ENCODE measurements at places on chromosomes 6 and 20.

- no peak for DNase-seq
Observed at GRCh38 chr6:113004470-113005270, 657.5 kb downstream of the RFPL4B start.

- DNase-seq, result no peak
Observed at GRCh38 chr6:21091411-21091810, 502.1 kb upstream of the SOX4 start.

DNA sequence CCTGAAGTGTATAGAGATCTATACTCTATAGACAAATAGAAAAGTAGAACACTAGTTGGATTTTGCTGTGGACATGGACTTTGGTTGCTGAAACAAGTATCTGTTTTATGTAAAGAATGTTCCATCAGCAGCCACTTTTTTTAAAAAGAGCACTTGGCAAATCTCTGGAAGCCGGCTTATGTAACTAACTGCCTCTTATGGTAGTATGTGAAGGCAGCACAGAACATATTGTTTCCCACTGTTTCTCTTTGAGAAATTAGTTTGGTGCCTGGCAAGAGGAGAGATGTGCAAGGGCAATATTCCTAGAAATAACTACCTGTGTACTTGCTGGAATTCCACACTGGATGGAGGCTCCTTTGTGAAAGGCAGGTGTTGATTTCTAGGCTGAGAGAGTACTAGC is 242.3 kb upstream of the PREP start:
- no peak for DNase-seq

- no peak for DNase-seq
Observed at GRCh38 chr6:110944681-110945151, 13.8 kb upstream of the GTF3C6 start.

- DNase-seq, result no peak
Observed at GRCh38 chr6:38509713-38510112, 130.0 kb downstream of the BTBD9 start.

GRCh38 chr6:108916026-108916686 is 67.9 kb downstream of the ARMC2 start:
- DNase-seq, result no peak

GRCh38 chr6:93293872-93294271 is 125.5 kb downstream of the EPHA7 start:
- no peak for DNase-seq

DNA sequence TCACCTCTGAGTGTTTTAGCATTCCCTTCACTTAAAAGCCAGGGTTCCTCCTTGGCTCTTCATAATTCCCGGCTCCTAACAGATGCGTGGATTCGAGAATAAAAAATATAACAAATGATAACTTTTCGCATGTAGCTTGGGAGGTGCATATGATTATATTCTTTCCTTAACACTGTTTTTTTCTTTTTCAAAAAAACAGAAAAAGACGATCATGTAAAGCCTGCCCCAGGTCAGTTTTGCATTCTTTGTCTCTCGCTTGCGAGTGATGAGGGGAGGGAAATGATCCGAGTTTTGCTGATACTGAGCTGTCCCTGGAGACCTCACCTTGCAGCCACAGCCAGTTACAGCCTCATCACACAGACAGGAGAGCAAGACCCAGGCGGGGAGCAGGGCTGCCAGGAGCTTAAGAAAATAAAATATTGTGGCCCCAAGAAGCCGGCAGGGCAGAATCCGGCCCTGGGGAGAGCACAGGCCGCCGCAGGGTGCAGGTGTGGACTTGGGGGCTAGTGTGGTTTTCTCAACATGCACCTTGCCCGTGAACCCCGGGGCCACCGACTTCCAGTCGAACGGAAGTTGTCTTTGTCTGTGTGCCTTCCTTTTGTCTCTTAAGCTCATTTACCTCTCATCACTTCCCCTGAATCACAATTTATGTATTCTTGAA is 301.8 kb downstream of the TAF4 start:
- no peak for DNase-seq

GRCh38 chr6:150560004-150560883 is 39.4 kb upstream of the PLEKHG1 start:
- DNase-seq, result no peak

DNA sequence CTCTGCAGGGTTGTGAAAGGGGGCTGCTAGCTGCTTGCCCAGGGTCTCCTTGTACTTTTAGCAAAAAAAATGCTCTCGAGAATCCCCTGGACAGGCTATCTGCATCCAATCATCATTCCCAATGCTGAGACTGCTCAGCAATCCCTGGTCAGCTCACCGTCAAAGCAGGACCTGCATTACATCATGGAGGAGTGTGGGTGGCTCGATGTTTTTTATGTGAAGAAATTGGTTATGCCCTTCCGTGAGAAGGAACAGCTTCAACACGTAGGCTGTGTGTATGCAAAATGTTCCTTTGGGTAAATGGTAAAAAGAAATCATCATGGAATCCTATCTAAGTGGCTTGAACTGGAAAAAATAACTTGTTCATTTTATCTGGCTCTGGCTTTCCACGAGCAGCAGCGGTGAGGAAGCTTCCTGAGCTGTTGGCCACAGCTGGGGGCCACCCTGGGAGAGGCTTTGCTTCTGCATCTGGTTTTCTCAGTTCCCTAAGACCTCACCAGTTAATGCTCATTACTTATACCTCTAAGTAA is 111.4 kb downstream of the FYN start:
- peak; percentile 43 for DNase-seq

DNA sequence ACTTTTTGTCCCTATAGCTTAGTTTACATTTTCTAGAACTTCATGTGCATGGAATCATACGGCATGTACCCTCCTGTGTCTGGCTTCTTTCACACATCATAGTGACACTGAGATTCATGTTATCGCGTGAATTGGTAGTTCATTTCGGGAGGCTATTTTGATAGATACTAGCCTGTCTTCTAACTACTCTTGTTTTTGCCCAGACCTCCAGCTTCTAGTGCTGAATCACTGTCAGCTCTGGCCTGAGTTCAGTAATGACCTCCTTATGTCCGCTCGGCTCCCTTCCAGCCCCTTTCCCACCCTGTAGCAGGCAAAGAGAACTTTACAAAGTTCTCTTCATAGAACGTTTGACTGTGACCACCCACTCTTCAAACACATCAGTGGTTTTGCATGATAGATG is 14.1 kb downstream of the MYBL2 start:
- no peak for DNase-seq

DNA sequence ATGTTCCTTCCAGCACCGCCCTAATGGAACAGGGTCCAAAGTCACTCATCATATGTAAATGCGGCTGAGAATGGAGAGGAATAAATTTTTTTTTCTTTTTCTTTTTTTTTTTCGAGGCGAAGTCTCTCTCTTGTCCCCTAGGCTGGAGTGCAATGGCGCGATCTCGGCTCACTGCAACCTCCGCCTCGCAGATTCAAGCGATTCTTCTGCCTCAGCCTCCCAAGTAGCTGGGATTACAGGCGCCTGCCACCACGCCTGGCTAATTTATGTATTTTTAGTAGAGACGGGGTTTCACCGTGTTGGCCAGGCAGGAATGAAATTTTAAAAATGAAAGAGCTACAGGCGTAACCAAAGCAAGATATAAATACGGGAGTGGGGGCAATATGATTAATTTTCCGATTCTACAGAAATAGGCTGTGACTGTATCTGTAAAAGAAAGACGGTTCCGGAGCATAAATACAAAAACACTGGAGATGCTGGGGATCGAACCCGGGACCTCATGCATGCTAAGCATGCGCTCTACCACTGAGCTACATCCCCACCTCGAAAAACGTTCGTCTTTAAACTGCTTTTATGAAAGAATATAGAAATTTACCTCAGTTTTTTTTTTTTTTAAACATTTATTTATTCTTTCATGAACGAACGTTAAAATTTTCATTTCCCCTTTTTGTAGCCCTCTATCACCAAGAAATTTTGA is 132.2 kb downstream of the GPX5 start:
- peak; percentile 50 for DNase-seq

- no peak for DNase-seq
Observed at GRCh38 chr6:100300221-100300736, 164.4 kb downstream of the SIM1 start.

DNA sequence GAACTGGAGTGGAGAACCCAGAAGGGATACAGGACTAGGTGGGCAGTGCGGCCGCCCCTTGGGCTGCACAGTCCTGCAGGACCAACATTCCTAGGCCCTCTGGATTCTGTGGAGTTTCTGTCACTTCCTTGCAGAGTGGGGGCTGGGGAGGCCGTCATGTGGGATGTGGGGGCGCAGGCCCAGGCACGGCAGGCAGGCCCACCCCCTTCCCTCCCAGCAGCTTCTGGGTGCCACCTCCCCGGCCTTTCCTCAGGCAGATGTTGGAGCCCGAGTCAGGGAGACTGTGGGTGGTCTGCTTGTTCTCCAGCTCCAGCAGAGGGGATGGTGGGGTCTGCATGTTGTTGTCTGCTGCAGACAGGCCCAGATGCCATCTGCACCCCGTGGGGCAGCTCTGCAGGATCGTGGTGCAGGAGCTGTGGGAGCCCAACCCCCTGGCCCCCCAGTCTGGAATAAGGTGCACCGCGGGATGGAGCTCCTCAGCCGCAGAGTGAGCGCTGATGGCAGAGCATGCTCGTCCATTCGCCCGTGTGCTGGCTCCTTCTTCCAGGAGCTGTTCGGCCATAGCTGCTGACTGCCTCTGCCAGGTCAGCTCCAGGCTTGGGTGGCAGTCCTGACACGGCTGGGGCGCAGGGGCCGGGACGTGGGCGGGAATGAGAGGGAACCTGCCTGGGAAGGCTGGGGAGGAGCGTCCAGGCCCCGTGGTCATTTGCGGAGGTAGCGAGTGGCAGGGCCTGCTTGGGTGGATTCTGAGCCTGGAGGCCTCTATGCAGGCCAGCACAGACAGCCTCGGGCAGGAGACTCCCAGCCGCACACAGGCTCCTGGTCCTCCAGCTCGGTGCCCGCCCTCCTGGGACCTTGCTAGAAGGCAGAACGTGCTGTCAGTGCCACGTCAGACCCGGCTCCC is 18.1 kb downstream of the SLC17A9 start:
- DNase-seq, result no peak

GRCh38 chr6:7805850-7806214 is 79.9 kb downstream of the BMP6 start:
- DNase-seq, result no peak

DNA sequence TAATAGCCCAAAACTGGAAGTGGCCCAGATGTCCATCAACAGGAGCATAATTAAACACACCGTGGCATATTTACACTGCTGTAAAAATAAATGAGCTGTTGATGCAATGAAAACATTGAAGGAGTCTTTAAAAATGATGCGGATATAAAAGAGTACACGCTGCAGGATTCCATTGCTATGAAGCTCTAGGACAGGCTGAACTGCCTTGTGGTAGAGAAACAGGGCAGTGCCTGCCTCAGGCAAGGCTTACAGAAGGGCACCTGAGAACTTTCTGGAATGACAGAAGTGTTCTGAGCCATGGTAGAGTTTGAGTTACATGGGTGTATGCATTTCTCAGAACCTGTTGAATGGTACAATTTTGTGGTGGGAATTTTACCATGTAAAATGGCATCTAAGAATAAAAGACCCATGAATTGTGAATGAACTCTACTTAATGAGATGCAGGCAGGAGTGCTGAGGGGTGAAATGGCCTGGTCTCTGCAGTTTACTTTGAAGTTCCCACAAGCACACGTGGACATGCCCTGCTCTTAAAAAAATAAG is 45.3 kb upstream of the RIN2 start:
- no peak for DNase-seq

GRCh38 chr6:160133441-160134336 is 12.1 kb downstream of the SLC22A1 start:
- DNase-seq, result no peak

- no peak for DNase-seq
Observed at GRCh38 chr6:4687989-4688947, 87.9 kb upstream of the CDYL start.

GRCh38 chr6:37987018-37987417 is 167.5 kb downstream of the ZFAND3 start:
- no peak for DNase-seq

DNA sequence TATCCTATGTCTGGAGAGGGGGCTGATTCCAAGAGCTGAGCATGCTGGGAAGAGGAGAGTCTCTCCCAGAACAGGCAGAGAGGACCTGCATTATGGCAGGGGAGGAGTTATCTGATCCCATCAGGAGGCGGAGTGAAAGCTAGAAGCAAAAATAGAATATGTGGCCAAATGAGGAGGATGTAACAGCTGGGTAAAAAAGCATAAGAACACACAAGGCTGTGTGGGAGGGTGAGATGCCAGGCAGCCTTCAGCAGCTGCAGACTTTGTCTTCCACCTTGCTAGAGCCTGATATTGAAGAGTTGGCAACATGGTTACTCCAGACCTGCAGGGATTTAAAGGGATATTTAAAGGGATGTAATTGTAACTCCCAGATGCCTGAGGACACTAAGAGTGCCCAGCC is 167.1 kb downstream of the PTPRT start:
- no peak for DNase-seq

DNA sequence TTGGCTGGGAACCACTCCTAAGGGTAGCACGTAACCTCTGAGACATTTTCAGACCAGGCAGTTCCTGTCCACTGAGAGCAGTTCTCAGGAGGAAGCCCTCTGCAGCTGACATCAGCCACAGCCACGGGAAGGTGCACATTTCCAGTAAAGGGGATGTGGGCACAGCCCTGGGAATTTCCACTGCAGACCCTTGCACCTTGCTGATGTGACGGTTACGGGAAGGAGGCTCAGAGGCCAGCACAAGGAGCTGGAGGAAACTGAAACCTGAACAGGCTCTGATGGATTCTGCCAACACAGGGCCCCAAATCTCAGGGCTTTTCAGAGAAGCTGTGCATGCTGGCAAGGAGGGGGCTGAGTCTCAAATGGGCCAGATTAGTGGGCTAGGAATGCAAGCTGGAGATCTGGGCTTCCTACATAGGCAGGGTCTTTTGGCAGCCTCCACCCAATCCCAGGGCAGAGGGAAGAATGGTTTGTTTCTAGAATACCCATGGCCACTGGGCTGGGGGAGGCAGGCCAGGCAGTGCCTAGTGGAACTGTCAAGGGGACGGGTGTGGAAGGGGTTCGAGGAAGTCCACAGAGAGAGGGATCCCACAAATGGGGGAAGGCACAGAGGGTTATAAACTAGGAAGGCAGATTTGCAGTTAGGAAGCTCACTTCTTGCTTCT is 14.2 kb downstream of the EBF4 start:
- no peak for DNase-seq

DNA sequence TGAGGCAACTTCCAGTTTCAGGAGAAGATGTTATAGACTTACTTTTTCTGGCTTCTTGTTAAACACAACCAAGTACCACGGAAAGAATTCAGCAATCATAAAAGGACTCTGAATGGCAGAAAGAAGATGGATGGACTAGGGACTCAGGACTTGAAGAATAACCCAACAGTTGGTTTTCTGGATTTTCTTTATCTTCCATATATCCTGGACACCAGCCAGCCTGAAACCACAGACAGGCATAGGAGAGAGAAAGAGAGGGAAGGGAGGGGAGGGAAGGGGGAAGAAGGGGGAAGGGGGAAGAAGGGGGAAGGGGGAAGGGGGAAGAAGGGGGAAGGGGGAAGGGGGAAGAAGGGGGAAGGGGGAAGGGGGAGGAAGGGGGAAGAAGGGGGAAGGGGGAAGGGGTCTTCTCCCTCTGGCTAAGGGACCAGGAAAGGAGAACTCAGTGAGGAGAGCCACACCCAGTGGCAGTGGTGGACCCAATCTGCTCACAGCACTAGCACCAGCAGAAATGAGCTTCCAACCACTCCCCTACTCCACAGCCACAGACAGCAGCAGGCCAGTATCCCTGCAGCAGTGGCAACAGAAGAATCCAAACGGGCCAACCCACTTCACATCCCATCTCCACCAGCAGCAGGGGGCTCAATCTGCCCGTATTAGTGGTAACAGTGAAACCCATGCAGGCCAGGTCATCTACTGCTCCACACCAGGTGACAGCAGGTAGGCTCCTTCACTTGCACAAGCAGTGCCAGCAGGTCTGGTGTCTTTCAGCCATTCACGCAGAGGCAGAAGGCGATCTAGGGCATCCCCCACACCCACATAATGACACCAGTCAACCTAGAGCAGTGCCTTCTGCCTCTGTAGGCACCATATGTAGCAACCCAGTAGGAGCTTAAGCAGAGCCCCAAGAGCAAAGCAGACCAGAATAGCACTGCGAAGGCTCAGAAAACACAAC is 78.6 kb downstream of the TRMT6 start:
- DNase-seq, result no peak

Data from activated naive CD4-positive, alpha-beta T cell treated with anti-CD3 and anti-CD28 coated beads, Interleukin-2, amount 10 ng/mL, durations not matched to agents 7 days and 5 days (primary cell).